AG04449 (cell line): ENCODE measurements at places on chromosomes 5 and 9.

GRCh38 chr5:142422429-142422828, 97.6 kb upstream of the SPRY4 start:
- no peak for DNase-seq

GRCh38 chr5:99105216-99105615, 176.4 kb upstream of the CHD1 start:
- no peak for DNase-seq

- DNase-seq: no peak
Observed at GRCh38 chr9:13459071-13459470, 179.6 kb upstream of the MPDZ start.

DNA sequence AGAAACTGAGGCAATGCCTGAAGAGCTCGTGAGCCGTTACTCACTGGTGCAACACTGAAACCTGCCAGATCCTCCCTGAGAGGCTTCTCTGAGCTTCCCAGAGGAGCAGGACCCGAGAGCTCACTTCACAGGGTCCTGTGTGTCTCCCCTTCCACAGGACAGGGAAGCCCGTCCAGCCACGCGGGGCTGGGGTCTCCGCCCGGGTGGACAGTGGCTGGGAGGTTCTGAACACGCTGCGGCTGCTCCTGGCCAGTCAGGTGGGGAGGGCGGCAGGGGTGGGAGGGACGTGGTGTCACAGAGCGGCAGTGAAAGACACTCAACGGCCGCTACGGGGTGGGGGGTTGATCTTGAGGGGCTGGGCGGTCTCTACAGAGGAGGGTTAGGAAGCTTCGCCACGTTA, 290 bp upstream of the ZDHHC11 start:
- no peak for DNase-seq

GRCh38 chr9:19441730-19442129, 32.9 kb downstream of the ACER2 start:
- no peak for DNase-seq

DNA sequence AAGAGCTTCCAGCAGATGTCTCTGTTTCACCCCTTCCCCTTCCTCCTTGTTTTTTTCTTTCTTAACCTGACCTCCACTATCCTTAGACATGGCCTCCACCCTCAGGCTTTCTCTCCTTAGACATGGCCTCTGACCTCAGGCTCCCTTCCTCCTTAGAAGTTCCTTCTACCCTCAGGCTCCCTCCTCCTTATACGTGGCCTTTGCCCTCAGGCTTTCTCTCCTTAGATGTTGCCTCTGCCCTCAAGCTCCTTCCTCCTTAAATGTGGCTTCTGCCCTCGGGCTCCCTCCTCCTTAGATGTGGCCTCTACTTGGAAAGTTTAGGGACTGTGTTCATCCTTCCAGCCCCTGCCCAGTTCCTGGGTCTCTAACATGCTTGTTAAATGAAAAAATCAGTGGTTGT, 180.4 kb upstream of the S1PR3 start:
- DNase-seq: no peak

- DNase-seq: peak; percentile 98
Observed at GRCh38 chr9:100428871-100429654, 2.1 kb downstream of the MSANTD3 start.

- DNase-seq: peak; percentile 7
Observed at GRCh38 chr9:125701351-125701750, 5.7 kb downstream of the MAPKAP1 start.

GRCh38 chr5:56816546-56817081, 1.3 kb downstream of the MAP3K1 start:
- DNase-seq: no peak

DNA sequence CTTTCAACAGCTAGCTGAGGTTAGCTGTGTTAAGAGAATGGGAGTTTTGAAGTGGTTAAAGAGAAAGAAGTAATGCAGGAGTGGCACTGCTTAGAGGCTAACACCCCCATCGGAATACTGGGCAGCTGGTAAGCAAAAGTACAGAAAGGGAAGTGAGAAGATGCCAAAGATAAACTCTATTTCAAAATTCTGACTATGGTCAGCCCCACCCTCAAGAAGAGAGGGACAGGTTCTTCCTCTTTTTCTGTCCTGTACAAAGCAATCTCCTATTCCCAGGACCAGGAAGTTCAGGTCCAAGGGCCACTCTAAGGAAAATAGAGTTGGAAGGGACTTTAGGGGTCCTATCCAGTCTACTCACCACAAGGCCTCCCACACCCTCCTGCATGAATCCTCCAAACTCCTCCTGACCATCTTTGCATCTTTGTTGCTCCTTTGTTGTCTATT, 45.9 kb upstream of the JAK2 start:
- DNase-seq: no peak
